ENCODE measurements at places on chromosomes 2 and 18. TPM values are rescaled to one million over a fixed set of nuclear protein-coding genes. Genes with fewer than 3 reads are reported as not detected.

DNA sequence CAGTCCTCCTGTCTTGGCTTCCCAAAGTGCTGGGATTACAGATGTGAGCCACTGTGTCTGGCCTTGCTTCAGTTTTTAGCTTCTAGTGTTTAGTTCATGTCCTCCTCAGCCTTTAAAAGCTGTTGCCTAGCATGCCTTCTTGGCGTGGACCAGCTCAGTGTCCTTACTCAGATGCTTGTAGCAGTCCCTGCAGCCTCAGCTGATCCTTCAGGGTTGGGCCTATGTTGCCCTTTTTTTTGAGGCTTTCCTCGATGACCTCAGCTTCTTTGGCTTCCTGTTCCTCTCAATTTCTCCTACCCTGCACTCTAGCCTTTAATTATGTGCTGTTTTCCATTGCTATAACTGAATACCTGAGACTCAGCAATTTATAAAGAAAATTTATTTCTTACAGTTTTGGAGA lies 57.7 kb downstream of the TANC1 start:
- H3K27ac ChIP-seq, result no peak overlapping the region
- DNase-seq, result no peak
- no peaks in the 10 kb centered on the region for H3K27me3 ChIP-seq
- H3K4me1 ChIP-seq, result peaks cover 9% of the 10 kb centered on the region
- H3K36me3 ChIP-seq, result no peaks in the 10 kb centered on the region

DNA sequence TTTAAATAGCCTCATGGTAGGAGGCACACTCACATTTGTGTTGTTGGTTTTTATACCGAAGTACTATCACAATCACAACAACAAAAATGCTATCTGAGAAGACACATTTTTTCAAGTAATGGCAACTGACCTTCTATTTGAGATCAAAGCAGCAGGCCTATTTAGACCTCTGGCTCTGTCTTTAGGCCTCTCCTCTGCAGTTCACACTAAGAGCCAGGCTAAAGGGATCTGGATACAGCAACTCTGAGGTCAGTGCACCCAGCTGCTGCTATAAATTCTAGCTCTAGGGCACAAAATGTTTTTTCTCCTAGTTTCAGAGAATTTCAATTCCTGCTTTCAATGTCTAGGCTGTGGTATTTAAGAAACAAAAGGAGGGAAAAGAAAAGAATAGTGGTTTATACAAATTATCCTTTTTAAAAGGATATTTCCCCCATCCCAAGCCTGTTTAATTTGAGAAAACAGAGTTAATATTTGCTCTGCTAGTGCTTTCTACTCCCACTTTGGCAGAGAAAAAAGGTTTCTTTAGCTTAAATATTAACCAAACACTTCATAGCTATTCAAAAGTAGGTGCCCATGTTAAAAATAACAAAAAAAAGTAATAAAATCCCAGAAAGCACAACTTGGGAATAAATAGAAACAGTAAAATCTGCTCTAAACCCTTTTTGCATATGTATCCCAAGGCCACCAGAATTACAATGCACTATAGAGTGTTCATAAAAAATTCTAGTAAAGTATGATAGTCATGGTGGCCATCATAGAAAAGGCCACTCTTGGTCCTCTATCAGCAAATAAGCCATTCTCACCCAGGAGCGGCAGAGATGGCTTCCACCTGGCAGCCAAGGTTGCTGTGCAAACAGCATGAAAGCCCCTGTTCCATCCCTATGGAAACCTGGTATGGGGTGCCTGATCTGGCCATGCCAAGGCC lies 293.6 kb upstream of the SESTD1 start:
- no peak for DNase-seq
- no peaks in the 10 kb centered on the region for H3K36me3 ChIP-seq
- no peaks in the 10 kb centered on the region for H3K27me3 ChIP-seq
- H3K4me1 ChIP-seq, result no peaks in the 10 kb centered on the region
- H3K4me3 ChIP-seq, result no peak overlapping the region

GRCh38 chr2:8633735-8634313 lies 48.0 kb upstream of the ID2 start:
- H3K36me3 ChIP-seq, result no peaks in the 10 kb centered on the region
- no peak overlapping the region for H3K4me3 ChIP-seq
- peaks cover 32% of the 10 kb centered on the region for H3K4me1 ChIP-seq
- H3K27ac ChIP-seq, result peak overlapping the region; percentile 91
- peak; percentile 82 for DNase-seq

The MRPL33 gene
- 64.5 TPM for total RNA-seq

The ASB18 gene
- total RNA-seq, result not detected

Measured in fibroblast of lung (primary cell).